ENCODE measurements at places on chromosomes 13 and 19.

DNA sequence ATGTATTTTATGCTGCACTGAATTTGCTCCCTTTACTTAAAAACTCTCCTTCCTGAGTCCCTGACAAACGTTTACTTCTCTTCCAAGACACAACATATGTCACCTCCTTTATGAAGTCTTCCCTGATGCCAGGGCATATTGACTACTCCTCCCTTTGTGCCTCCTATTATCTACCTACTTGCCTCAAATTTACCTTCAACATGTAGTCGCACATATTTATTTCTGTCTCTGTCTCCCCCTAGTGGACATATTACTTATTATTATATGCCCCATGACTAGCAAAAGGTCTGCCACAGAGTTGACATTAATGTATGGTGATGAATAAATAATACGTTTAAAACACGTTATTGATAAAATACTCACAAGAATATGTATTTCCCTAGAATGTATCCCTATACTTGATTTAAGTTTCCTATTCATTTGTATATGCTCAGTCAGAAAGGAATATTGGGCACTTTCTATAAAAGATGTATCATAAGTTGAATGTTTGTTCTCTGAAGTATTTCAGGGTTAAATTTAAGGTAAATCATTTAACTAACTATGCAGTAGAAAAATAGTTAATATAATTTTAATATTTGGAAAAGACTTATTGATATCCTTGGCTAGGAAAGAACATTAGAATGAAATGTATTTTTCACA is 250.3 kb upstream of the ATXN8OS start:
- no peak for DNase-seq

DNA sequence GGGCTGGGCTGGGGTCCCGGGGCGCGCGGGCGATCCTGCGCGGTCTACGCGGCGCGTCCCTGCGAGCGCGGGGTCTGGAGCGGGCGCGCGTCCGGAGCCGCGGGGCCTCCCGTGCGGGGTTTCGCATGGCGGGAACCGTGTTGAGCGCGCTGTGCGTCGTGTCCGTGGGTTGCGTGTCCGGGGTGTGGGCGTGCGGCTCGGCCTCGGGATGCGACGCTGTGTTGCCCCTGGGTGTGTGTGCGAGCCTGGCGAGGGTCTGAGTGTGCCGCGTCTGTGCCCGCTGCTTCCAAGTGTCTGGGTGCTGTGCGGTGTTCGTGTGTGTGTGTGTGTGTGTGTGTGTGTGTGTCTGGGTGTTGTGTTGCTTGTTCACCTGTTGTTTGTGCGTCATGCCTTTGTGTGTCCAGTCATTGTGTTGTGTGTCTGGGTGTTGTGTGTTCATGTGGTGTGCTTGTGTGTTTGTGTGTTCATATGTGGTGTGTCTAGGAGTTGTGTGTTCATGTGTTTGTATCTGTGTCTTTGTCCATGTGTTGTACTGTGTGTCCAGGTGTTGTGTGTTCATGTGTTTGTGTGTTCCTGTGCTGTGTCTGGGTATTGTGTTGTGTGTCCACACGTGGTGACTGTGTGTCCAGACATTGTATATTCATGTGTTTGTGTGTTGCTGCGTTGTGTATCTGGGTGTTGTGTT is 552 bp downstream of the PLK5 start:
- no peak for DNase-seq

- DNase-seq, result peak; percentile 83
Measured at GRCh38 chr19:10388957-10389356, 8.6 kb upstream of the TYK2 start.

- no peak for DNase-seq
Measured at GRCh38 chr13:48322294-48322693, 18.7 kb downstream of the RB1 start.

- no peak for DNase-seq
Measured at GRCh38 chr13:43574605-43575004, 212.2 kb downstream of the ENOX1 start.

DNA sequence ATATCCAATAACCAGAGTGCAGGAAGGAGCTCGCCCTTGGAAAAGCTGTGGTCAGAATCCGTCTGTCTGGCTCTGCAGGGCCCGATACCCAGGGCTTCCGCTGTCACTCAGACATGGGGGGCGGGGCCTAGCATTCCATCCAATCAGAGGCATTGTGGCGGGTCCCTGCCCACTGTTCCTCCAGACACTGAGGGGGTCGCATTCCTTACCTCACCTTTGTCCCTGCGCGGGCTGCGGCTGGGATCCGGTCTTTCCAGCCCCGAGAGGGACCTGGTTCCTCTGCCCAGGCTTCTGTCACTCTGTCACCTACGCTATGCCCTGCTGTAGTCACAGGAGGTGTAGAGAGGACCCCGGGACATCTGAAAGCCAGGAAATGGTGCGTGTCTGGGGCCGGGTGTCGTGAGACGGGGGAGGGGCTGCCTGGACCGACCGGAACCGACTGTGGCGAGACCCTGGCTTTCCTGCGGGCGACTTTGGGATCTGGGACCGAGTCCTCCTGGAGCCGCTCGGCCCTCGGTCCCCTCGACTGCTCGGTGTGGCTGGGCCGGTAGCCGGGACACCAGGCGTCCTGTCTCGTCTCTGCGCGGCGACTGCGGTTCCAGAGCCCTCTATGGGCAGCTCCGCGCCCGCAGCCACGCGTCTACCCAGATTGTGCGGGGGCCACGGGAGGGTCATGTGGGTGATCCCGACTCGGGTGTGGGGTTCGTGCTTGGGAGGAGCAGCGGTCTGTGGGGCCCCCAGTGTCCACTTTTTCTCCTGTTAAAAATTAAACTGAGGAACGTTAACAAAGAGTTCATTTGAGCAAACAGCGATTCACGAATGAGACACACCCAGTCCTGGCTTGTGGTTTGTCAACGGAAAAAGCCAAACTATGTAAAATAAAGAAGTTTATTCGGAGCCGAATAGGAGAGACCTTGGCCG is at the start of gene ZNF69:
TSS of gene ZNF69 (plus strand) at position 172 of the 921 bp plus-strand sequence. CDS start at position 314, 142 bp downstream.
- DNase-seq, result no peak

- DNase-seq, result peak; percentile 56
Measured at GRCh38 chr19:1592024-1592754, 476 bp downstream of the MBD3 start.

GRCh38 chr19:15123900-15124299 is 16.7 kb downstream of the SYDE1 start:
- DNase-seq, result peak; percentile 39

DNA sequence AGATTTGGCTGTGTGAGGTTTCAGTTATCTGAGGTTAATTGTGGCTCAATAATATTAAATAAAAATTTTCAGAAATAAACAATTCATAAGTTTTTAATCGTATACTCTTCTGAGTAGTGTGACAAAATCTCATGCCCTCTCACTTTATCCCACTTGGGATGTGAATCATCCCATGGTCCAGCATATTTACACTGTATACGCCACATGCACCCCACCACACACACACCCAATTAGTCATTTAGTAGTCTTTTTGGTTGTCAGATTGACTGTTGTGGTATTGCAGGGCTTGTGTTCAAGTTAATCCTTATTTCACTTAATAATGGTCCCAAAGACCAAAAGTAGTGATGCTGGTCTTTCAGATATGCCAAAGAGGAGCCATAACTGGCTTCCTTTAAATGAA is 66.4 kb upstream of the PCDH9 start:
- DNase-seq, result no peak

- no peak for DNase-seq
Measured at GRCh38 chr13:111872475-111873150, 194.3 kb upstream of the SOX1 start.

GRCh38 chr13:21176982-21177284 is 475 bp downstream of the MRPL57 start:
- no peak for DNase-seq

DNA sequence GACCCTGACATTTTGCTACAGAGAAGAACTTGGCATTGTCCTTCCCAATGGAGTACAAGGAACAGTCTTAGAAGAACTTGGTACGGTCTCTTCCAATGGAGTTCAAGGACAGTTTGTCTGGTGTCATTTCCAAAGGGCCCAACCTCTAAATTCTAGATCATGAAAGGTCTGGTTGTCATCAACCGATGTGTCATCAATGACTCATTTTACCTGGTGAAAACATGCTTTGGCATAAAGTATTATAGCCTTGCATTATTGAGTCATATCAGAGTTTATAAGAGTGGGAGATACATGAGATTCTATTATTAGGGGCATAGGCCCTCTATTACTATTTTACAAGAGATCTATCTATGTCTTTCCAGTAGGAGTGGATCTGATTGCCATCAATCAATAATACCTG is 4.3 kb downstream of the CYP2B6 start:
- no peak for DNase-seq

GRCh38 chr13:74270018-74270417 is 135.8 kb upstream of the KLF12 start:
- DNase-seq, result no peak

GRCh38 chr13:92572190-92572589 is 654.4 kb upstream of the GPC6 start:
- DNase-seq, result no peak

DNA sequence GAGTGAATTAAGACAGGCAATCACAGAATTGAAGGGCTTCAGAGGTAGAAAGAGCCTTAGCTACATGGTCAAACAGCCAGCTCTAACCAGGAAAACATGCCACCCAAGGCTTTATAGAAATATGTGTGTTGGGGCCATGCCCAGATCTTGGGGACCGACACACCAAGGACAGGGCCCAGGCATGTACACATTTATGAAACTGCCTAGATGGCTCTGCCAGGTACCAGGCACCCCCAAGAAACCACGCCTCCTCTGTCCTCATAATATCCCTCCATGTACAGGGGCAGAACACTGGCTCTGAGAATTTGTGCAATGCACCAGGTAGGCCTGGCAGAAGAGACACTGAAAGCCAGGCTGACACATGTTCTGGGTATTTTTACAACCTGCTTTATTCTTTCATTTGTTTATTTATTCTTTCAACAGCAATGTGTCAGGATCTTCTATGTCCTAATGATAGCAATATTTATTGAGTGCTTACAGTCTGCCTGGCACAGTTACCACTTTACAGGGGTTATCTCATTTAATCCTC is 137.9 kb upstream of the LSM14A start:
- no peak for DNase-seq

GRCh38 chr13:101522607-101523006 is 70.1 kb downstream of the ITGBL1 start:
- DNase-seq, result no peak

DNA sequence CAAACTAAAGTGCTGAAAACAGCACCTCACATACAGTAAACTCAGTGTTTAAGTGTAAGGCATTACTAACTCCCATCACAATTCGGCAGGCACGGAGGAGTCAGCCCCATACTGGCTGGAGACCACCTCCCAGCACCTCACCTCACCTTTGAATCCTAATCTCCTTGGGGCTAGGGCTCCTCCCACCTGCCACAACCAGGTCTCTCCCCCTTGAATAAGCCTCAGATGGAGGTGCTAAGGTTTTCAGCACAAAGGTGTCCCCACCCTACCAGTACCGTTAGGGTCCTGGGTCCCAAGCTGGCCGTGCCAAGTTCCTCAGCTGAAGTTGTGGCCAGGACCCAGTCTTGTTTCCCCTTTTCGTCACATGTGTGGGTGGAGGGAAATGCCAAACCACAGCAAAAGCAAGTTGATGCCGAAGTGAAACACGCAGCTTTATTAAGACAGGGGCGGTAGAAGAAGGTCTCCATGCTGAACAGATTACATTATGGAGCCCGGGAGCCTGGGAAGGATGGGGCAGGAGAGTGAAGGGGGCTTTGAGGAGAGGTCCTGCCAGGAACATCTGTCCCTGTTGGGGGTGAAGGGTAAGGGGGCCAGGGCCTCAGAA is at the start of gene IGFLR1:
TSS of gene IGFLR1 (minus strand) at position 332 of the 604 bp plus-strand sequence. CDS start 1,272 bp downstream, outside the sequence.
- DNase-seq, result no peak

DNA sequence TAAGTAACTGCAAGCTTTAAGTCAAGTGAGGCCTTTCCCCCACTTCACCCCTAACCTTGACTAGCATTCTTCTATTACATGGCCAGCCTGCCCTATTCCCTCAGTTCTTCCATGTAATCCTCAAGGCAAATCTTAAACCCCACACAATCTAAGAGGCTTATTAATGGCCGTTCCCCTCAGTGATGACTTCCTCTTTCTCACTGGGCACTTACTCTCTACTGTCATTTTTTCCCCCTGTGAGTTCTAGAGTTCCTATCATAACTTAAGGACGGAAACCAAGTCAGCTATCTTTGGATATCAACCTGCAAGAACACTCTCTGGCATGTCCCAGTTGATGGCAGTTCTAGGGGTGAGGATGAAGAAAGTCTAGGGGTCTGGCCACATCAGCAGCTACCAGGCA is 131.2 kb downstream of the DCLK1 start:
- no peak for DNase-seq

- no peak for DNase-seq
Measured at GRCh38 chr13:86445672-86446071, 646.5 kb upstream of the SLITRK6 start.

- no peak for DNase-seq
Measured at GRCh38 chr19:42269478-42270345, 660 bp downstream of the CIC start.

DNA sequence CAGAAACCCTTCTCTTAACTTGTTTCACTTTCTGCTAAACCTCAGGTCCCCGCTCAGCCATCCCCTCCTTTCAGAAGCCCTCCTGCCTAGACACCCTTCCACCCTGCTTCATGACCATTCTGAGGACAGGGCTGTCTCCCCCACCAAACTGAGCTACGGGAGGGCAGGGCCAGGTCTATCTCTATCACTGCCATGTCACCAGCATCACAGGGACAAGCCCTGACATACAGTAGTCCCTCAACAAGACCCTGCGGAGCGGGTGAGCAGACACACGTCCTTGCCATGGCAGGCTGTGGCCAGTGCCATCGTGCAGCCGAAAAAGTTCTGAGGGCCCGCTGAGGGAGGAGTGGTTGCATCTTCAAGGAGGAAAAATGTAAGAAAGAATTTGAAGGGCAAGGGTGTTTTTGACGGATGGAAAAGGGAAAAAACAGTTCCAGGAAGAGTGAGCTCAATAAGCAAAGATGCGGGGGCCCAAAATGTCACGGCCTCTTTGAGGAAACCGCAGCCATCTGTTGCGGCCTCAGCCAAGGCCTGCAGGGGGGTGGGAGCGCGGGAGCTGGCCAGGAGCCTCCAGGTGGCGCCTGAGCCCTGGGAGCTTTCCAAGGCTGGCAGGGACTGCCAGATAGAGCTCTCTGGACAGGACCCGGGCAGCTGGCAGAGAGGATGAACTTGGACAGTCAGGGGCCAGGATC is 8.1 kb downstream of the PTGIR start:
- peak; percentile 48 for DNase-seq

DNA sequence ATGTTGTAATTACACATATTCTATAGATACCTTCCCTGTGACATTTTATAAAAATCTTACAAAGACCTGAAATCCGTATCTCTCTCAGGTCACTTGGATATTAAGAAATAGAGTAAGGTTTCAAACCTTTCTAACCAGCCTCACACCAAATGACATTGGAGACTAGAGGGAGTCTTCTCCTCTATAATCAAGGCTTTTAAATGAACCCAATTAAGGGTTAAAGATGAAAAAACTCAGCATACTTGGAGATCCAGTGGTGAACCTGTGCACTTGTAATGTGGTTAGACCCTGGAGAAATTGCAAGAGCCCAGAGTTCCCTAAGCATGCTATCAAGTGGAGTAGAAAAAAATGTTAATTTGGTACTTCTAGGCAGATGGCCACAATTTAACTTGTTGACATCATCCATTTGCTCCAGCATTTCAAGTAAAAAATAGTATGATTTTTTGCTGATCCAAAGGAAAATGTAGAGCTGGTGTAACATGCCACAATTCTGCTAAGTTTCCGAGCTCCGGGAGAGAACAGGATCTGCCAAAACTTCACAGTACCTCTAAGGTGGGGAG is 554.1 kb upstream of the MIR17HG start:
- DNase-seq, result no peak
